ENCODE measurements at places on chromosomes 1 and 21.

- no peak for DNase-seq
These were observed 83.1 kb downstream of the FMN2 start for GRCh38 chr1:240174734-240175133.

DNA sequence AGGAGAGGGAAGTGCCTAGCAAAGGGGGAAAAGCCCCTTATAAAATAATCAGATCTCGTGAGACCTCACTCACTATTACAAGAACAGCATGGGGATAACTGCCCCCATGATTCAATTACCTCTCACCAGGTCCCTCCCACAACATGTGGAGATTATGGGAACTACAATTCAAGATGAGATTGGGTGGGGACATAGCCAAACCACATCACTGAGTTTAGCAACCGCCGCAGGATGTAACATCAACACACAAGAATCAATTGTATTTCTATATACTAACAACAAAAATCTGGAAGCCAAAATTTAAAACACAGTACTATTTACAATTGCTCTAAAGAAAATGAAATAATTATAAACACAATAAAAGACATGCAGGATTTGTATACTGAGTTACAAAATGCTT, 21.9 kb downstream of the DIRAS3 start:
- DNase-seq: no peak

GRCh38 chr1:44315521-44315920, 39.5 kb downstream of the ERI3 start:
- DNase-seq: peak; percentile 37

DNA sequence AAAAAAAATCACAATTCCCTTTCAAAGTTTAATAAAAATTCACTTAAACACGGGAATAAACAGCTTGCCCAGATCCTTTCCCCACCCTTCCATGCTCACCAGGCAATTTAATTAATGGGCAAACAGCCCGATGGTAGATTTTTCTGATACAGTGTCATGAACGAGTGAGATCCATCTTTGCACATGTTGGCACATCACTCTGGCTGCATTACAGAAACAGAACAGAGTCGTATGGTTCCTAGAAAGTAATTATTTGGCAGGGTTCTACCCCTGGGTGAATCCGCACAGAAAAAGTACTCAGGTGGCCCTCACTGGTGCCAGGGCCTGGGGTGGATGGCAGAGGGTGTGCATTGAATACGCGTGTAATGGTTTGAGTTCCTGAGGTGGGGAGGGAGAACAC, 24.6 kb upstream of the OVAAL start:
- DNase-seq: no peak

- DNase-seq: no peak
These were observed 33.6 kb upstream of the KDM4A start for GRCh38 chr1:43616383-43616782.

GRCh38 chr1:116940814-116941599, 31.3 kb downstream of the PTGFRN start:
- no peak for DNase-seq

GRCh38 chr1:186308264-186309060, 66.6 kb downstream of the TPR start:
- DNase-seq: no peak

Data from NCI-H524 (cell line).